ENCODE measurements at places on chromosomes 7 and 10. TPM values are rescaled to one million over a fixed set of nuclear protein-coding genes. Genes with fewer than 3 reads are reported as not detected.

DNA sequence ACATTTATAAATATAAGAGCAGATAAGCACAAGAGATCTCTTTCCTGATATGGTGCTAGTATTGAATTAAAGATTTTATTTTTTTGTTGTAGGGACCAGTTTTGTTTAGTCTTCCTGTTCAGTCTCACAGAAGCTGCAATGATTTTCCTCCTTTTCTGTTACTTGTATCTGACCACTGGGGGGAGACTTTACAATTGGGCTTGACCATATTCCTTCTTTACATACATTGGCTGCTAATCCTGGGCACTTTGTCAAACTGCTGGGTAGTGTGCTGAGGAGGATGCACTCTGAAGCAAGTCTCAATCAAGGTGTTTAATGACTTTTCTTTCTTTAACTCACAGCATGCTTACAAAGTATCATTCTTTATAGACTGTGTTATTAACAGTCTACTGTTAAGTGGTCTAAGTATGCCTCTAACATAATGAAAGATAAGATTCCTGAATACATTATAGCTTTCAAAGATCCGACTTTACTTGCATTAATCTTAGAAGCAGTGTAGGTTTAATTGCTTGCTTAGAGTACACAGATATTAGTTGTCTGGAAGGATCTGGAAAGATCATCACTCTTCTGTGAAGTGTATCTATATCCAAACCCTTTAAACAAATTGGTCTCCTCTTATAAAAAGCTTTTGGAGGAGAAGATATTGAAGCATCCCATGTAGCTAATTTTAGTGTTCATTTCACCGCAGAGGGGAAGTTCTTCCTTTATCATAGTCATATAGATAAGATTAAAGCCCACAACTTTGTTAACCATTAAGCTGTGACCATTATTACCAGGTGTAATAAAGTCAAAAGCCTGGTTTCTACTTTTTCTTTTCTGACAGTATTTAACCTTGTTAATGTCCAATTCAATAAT, 3.1 kb downstream of the PALS2 start:
- DNase-seq: peak; percentile 59

Gene GPR85
- total RNA-seq: not detected

Gene GSTK1
- total RNA-seq: 51.9 TPM

DNA sequence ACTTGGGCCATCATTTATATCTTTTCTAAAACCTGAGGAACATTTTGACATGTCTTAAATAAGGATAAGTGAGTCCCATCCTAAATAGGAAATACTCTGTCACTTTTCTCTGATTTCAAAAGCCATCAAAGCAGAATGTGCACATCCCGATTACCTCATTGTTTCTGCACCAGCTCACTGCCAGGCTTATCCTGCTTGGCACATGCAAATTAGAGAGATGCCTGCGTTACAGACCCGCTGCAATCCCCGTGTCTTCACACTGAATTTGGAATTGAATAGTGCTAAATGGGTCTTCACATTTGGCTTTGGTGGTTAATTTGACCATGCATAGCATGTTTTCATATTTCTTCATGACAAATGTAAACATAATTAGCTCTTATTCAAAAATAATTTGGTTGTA, 279.5 kb downstream of the WDR37 start:
- DNase-seq: no peak

Gene PTF1A
- 0.48 TPM for total RNA-seq
